ENCODE measurements at places on chromosomes 5 and 9.

DNA sequence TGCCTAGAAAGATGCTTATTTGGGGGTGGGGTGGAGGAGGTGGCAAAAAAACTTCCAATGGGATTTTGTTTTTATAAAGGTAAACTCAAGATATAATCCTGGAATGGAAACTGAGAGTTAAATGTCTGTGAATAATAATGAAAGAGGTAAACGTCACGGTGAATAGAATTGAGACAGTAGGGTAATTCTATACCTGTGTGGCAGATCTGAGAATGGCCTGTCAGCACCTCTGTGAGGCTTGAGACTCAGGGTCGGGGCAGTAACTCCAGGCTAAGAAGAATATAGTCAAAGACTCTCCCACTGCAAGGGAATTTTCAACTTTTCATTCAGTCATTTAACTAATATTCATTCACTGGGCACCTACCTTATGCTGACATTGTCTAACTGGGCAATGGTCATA lies 581.2 kb upstream of the ZNF608 start:
- H3K27ac ChIP-seq, result no peak overlapping the region
- no peak overlapping the region for H3K4me3 ChIP-seq
- H3K36me3 ChIP-seq, result no peaks in the 10 kb centered on the region

GRCh38 chr9:76399856-76400255 lies 5.6 kb upstream of the RFK start:
- peaks cover 39% of the 10 kb centered on the region for H3K4me1 ChIP-seq
- H3K27ac ChIP-seq, result no peak overlapping the region
- H3K36me3 ChIP-seq, result no peaks in the 10 kb centered on the region
- no peak overlapping the region for H3K4me3 ChIP-seq
- DNase-seq, result no peak

GRCh38 chr9:13278368-13279246 lies 885 bp downstream of the MPDZ start:
- no peak overlapping the region for H3K27ac ChIP-seq
- H3K36me3 ChIP-seq, result no peaks in the 10 kb centered on the region
- DNase-seq, result no peak
- H3K4me3 ChIP-seq, result no peak overlapping the region

DNA sequence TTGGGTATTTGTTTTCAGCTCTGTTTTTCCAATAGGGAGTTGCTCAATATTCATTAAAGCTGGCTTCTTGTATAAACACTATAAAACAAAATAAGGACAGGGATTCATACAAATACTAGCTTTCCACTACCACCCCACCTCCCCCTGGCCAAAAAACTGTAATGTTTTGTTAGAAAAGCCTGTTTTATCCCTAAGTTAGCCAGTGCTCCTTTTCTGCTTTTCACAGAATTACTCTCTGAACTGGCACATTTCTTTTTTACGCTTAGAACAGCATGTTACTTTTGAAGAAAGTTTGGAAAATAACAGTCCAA lies 147.4 kb upstream of the DMRT1 start:
- no peak for DNase-seq
- no peak overlapping the region for H3K27ac ChIP-seq
- no peaks in the 10 kb centered on the region for H3K36me3 ChIP-seq
- H3K4me1 ChIP-seq, result no peaks in the 10 kb centered on the region
- H3K27me3 ChIP-seq, result peaks cover 8% of the 10 kb centered on the region

DNA sequence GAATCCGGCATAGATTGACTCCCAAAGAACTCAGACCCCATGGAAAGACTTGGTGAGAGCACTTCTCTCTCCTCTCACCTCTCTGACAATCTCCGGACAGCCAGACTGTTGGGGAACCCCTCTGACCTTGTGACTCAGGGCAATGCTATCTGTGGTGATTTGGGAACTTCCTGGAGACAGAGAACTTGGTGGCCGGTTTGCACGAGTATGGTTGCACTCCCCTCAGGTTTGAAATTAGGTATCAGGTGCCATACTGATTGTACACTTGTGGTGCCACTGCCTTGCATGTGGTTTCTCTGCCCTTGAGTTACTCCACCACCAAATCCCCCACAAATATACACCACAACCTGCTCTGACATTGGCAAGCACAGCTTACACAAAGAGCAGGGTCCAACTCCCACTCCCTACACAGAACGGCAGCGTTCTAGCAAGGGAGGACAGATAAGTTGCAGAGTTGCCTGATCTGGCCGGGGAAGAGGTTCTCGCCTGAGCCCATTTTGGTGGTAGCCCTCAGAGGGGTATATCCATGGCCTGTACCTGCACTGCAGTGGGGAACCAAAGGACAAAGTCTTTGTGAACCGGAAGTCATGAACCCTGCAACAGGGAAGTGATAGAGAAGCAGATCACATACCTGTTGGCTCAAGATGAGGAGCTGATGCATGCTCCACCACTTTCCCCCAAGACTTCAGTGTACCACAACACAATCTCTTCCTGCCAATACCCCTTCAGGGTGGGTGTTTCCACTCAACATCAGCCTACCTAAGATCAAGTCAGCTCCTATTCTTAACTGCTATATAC lies 255.1 kb downstream of the MCTP1 start:
- H3K36me3 ChIP-seq, result no peaks in the 10 kb centered on the region
- no peak for DNase-seq
- H3K4me3 ChIP-seq, result no peak overlapping the region
- H3K27ac ChIP-seq, result no peak overlapping the region
- H3K27me3 ChIP-seq, result peaks cover 2% of the 10 kb centered on the region

DNA sequence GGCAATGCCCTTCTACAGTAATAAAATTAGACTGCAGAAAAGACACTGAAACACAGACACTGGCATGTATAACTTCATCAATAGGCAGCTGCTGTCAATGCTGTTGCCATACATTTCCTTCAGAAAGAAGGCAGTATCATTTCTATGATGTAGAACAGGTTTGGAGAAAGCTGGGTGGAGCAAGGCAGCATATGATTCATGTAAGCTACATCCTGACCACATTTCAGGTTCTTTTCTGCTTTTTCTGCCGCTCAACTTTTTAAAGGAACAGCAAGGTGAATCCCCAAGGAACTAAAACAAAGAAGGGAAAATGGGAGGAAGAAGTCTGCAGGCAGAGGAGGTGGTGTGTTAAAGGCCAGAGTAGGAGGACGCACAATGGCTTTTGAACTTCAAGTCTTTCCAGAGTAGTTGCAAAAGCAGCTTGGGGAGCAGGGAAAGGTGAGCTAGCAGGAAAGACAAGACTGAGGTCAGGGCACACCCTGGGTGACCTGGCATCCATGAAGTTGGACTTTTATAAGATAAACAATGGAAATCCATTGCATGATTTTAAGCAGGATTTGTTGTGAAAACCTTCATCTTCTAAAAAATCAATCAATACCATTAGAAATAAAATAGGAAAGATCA lies 142.1 kb downstream of the MED10 start:
- peaks cover 17% of the 10 kb centered on the region for H3K27me3 ChIP-seq
- no peak overlapping the region for H3K27ac ChIP-seq
- no peak for DNase-seq
- no peaks in the 10 kb centered on the region for H3K36me3 ChIP-seq

DNA sequence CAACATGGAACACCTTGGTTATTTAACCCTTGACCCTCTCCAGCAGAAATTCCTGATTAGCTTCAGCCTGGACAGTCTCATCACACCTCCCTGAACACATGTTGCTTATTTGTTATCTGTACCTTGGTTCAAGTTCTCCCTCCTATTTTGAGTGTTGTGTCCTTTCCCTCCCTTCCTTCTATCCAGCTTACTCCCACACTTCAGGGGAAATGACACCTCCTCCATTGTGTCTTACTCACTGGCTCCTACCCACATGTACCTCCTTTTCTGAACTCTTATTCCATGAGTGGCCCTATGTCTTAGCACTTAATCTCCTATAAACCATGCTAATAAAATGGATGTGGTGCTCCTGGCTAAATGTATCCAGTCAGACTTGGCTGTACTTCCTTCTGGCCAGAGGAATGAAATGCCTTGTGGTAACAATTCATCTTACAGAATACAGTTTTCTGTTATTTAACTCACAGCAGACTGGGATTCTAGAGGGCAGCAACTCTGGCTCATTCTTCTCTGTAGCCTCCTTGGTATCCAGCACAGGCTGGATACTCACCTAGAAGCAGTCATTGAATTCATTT lies 11.2 kb downstream of the LIX1 start:
- peaks cover 9% of the 10 kb centered on the region for H3K4me1 ChIP-seq
- no peak overlapping the region for H3K27ac ChIP-seq
- no peaks in the 10 kb centered on the region for H3K36me3 ChIP-seq
- H3K4me3 ChIP-seq, result no peak overlapping the region
- DNase-seq, result no peak
- H3K27me3 ChIP-seq, result peaks cover 4% of the 10 kb centered on the region

DNA sequence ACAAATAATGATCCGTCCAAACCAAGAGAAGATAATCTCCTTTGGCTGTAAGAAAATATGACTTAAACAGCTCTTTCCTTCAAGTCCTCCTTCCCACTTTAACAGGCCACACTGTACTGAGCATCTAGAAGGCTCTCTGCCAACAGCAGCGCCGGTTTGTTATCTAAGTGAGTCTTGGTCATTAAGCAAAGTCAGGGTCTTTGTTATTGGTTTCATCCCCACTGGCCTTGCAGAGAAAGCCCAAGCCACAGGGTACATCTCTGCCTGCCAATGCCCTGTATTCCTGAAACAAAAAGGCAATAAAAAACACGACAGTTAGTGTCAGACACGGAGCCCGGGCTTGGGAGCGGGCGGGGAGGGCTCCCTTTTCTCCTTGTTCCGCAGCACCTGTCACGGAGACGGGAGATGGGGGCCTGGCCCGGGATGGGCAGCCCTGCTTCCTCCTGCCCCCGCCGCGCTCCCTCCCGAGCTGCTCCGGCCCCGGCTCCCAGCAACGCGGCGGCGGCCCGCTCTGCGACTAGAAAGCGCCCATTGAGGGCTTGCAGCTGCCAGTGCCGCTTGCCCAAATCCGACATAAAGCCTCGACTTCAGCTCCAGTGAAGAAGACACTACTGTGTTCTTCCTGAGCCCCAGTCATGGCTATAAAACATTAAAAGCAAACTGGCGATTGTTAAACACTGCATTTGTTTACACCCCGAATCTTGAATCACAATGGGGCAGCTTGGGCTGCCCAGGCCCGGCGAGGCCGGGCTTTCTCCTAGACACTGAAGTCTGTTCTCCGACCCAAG lies 28.1 kb upstream of the PIK3R1 start:
- H3K4me1 ChIP-seq, result no peaks in the 10 kb centered on the region
- no peaks in the 10 kb centered on the region for H3K36me3 ChIP-seq
- H3K27me3 ChIP-seq, result no peaks in the 10 kb centered on the region
- H3K4me3 ChIP-seq, result no peak overlapping the region
- no peak overlapping the region for H3K27ac ChIP-seq
- DNase-seq, result no peak

DNA sequence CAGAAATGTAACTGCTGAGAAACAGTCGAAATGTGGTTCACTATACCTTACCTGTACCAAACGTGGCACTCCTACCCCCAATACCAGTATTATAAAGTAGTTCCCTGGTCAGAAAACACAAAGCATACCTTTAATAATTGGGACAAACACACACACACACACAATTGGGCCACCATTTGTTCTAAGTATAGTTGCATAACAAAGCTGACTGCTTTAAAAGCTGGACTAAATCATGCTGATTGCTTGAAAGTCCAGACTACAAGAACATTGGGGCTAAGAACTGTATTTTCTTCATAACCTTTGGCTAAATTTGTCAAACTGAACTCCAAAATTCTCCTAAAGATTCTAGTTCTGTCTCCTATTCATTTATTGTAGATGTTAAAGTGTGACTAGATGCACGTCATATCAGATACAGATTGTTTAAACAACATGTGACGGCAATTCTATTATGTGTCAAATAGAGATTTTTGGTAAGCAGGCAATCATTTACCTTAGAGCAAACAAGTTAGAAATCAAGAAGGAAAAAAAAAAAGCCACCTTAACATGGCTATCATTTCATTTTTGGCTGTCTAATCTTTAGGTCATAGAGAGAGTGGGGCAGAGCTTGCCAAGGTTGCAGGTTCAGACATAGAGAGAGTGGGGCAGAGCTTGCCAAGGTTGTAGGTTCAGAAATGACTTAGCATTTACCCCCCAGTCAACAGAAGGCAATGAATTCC lies 265.1 kb downstream of the ARL15 start:
- no peaks in the 10 kb centered on the region for H3K4me1 ChIP-seq
- H3K4me3 ChIP-seq, result no peak overlapping the region
- no peak for DNase-seq
- no peak overlapping the region for H3K27ac ChIP-seq
- no peaks in the 10 kb centered on the region for H3K36me3 ChIP-seq

GRCh38 chr5:75286211-75286773 lies 49.6 kb upstream of the ANKRD31 start:
- H3K27ac ChIP-seq, result no peak overlapping the region
- peaks cover 10% of the 10 kb centered on the region for H3K27me3 ChIP-seq
- H3K36me3 ChIP-seq, result no peaks in the 10 kb centered on the region
- H3K4me1 ChIP-seq, result no peaks in the 10 kb centered on the region

GRCh38 chr9:69173891-69174615 lies at the start of gene TJP2:
Gene TJP2 (plus strand): TSS chr9:69174277. CDS start chr9:69174373, 96 bp downstream.
- H3K27me3 ChIP-seq, result peaks cover 58% of the 10 kb centered on the region
- peaks cover 55% of the 10 kb centered on the region for H3K4me1 ChIP-seq
- peak within 1 kb of the TSS; percentile 84 for H3K27ac ChIP-seq
- DNase-seq, result peak; percentile 64
- H3K36me3 ChIP-seq, result no peaks in the 10 kb centered on the region
- H3K4me3 ChIP-seq, result peak within 1 kb of the TSS; percentile 81

DNA sequence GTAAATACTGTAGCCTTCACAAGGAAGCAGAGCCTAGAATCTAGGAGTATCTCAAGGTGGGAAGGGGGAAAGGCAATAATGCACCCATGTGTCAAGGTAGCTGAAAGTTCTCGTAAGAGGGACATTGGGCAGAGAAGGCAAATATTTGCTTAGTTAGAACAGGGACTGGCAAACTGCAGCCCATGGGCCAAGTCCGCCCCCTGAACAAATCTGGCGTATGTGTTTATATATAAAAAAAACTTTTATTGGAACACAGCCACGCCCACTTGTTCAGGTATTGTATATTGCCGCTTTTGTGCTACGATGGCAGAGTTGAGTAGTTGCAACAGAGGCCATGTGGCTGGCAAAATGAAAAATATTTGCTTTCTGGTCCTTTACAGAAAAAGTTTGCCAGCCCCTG lies 16.1 kb downstream of the KCNN2 start:
- no peaks in the 10 kb centered on the region for H3K4me1 ChIP-seq
- no peak overlapping the region for H3K27ac ChIP-seq
- no peak overlapping the region for H3K4me3 ChIP-seq
- DNase-seq, result no peak
- no peaks in the 10 kb centered on the region for H3K27me3 ChIP-seq
- no peaks in the 10 kb centered on the region for H3K36me3 ChIP-seq

DNA sequence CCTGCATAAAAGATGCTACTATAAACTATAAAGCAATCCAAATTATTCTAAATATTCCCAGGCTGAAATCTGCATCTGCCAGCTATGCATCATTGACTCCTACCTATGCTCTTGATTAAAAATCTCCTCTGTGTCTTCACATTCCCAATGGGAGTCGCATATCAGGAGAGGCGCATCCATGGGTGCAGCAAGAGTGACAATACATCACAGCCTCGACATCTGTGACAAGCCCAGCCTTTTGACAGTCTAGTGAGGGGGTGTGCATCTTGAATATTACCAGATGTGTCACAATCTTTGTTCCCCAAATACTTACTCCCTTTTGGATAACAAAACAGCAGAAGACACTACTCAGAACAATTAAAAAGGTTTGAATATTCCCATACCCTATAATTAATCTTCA lies 171.8 kb downstream of the PDE4D start:
- H3K27me3 ChIP-seq, result no peaks in the 10 kb centered on the region
- DNase-seq, result no peak
- no peak overlapping the region for H3K27ac ChIP-seq
- H3K36me3 ChIP-seq, result no peaks in the 10 kb centered on the region
- H3K4me3 ChIP-seq, result no peak overlapping the region
